ENCODE measurements at places on chromosomes 12 and 14. TPM values are rescaled to one million over a fixed set of nuclear protein-coding genes. Genes with fewer than 3 reads are reported as not detected.
A peak's percentile ranks its signal among the peaks of the same experiment; 100 is the strongest.

- H3K4me1 ChIP-seq, result no peaks in the 10 kb centered on the region
- no peaks in the 10 kb centered on the region for H3K27me3 ChIP-seq
- DNase-seq, result no peak
- H3K4me3 ChIP-seq, result no peak overlapping the region
- H3K27ac ChIP-seq, result no peak overlapping the region
Observed at GRCh38 chr12:78398750-78399149, 465.8 kb upstream of the SYT1 start.

DNA sequence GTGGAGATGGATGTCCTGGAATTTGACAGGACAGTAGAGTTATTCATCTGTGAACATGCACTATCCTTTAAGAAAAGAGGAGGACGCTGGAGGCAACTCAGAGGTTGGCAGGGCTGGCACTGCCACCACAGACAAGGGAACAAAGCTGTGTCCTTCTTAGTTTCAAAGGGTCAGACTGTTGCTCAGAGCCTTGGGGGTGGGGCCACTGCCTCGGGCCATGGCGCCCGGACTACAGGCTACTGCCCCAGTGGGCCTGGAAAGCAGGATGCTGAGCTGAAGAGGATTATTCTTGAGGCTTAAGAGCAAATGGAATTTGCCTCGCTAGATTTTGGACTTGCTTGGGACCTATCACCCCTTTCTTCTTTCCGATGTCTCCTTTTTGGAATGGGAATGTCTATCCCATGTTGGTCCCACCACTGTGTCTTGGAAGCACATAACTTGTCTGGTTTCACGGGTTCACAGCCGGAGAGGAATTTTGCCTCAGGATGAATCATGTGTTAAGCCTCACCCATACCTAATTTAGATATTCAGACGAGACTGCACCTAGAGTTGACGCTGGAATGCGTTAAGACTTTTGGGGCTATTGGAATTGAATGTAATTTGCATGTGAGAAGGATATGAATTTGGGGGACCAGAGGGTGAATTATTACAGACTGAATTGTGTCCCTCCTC lies 114.8 kb upstream of the RFLNA start:
- DNase-seq, result no peak
- no peaks in the 10 kb centered on the region for H3K4me1 ChIP-seq
- H3K36me3 ChIP-seq, result no peaks in the 10 kb centered on the region
- H3K27me3 ChIP-seq, result no peaks in the 10 kb centered on the region

DNA sequence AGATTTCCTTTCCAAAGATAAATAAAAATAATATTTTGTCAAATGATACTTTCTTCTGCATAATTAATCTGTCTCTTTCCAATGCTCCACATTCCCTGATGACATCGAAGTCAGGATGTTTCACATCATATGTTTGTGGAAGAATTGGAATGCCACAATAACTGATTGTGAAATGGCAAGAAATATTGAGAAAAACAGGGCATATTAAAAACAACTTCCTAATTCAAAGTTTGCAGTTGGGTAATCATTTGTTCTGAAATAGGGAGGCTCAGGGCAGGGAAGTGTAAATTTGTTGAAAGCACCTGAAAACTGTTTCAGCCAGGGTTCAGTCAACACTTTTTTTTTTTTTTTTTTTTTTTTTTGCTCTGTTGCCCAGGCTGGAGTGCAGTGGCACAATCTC lies 50.7 kb downstream of the BCAT1 start:
- peaks cover 13% of the 10 kb centered on the region for H3K27me3 ChIP-seq
- H3K4me3 ChIP-seq, result no peak overlapping the region
- DNase-seq, result no peak
- no peak overlapping the region for H3K27ac ChIP-seq

GRCh38 chr14:101233808-101234207 lies 327.5 kb upstream of the DIO3 start:
- H3K27me3 ChIP-seq, result no peaks in the 10 kb centered on the region
- no peak for DNase-seq
- H3K27ac ChIP-seq, result peak overlapping the region; percentile 30

DNA sequence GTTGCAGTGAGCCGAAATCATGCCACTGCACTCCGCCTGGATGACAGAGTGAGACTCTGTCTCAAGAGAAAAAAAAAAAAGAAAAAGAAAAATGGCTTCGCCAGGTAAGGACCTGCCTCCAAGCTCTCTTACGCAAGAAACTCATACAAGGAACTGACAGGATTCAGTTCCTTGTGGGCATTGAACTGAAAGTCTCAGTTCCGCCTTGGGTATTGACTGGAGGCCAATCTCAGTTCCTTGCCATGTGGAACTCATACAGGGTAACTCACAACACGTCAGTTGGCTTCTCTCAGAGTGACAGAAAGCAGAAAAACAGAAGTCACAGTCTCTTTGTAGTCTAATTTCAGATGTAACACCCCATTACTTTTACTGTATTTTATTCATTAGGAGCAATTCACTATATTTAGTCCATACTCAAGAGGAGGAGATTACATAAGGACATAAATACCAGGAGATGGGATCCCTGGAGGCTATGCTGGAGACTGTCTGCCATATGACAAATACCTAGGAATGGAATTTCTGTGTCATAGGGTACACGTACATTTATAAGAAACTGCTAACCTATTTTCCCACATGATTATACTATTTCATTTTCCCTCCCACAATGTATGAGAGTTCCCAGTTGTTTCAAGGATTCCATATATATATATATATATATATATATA lies 11.4 kb upstream of the NOPCHAP1 start:
- no peaks in the 10 kb centered on the region for H3K36me3 ChIP-seq
- no peaks in the 10 kb centered on the region for H3K4me1 ChIP-seq
- DNase-seq, result no peak
- H3K27ac ChIP-seq, result no peak overlapping the region
- no peak overlapping the region for H3K4me3 ChIP-seq
- H3K27me3 ChIP-seq, result no peaks in the 10 kb centered on the region

DNA sequence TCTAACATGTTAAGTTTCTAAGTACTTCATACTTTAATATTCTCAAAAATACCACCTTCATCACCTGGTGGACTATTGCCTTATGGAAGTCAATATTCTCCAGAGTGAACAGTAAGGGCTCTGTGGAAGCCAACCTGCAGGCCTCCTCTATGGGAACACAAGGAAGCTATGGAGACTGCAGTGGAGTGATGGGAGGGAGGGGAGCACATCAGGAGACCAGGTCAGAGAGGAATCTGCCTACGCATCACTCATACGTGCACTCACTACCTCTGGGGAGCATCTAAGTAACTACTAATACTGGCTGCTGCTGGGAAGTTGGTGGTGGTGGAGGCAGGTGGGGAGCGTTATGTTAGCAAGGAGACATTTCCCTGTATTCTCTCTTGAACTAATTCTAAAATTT lies 19.9 kb downstream of the HECTD4 start:
- H3K27me3 ChIP-seq, result no peaks in the 10 kb centered on the region
- no peaks in the 10 kb centered on the region for H3K4me1 ChIP-seq
- H3K27ac ChIP-seq, result no peak overlapping the region
- DNase-seq, result no peak

GRCh38 chr12:13454991-13455777 lies 258.7 kb downstream of the EMP1 start:
- H3K27me3 ChIP-seq, result no peaks in the 10 kb centered on the region
- no peaks in the 10 kb centered on the region for H3K4me1 ChIP-seq
- no peaks in the 10 kb centered on the region for H3K36me3 ChIP-seq
- no peak for DNase-seq
- H3K27ac ChIP-seq, result no peak overlapping the region

DNA sequence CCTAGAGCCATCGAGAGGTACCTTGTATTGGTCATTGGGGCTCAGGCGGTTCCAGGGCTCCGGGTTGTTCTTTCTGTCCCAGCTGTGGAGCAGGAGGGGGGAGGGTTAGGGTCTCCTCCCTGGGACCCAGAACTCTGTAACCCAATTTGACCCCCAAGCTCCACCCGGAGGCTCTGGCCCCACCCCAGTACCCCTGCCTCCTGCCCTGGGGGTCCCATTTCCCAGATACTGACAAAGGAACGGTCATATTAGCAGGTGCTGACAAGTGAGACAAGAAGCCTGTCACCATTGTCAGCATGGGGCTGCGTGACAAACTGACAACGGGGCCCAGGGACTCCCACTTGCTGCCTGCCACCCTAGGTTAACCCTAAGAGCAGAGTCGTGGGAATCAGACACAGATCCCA lies 6.2 kb downstream of the SHMT2 start:
- DNase-seq, result no peak
- no peak overlapping the region for H3K4me3 ChIP-seq
- H3K4me1 ChIP-seq, result peaks cover 56% of the 10 kb centered on the region
- no peak overlapping the region for H3K27ac ChIP-seq
- H3K27me3 ChIP-seq, result peaks cover 58% of the 10 kb centered on the region

- peaks cover 42% of the 10 kb centered on the region for H3K27me3 ChIP-seq
- H3K27ac ChIP-seq, result no peak within 1 kb of the TSS
- H3K36me3 ChIP-seq, result no peaks in the 10 kb centered on the region
Observed at GRCh38 chr12:21940549-21941505, at the start of gene ABCC9. TSS of gene ABCC9 (minus strand) at chr12:21941426. CDS start at chr12:21936674, 4,752 bp downstream.

Gene TMEM132C
- 0.24 TPM for total RNA-seq

Gene SIX4
- total RNA-seq, result 3.5 TPM

GRCh38 chr12:107660235-107660634 lies 25.4 kb upstream of the PWP1 start:
- no peaks in the 10 kb centered on the region for H3K27me3 ChIP-seq
- no peak overlapping the region for H3K27ac ChIP-seq
- H3K36me3 ChIP-seq, result peaks cover 23% of the 10 kb centered on the region
- no peaks in the 10 kb centered on the region for H3K4me1 ChIP-seq

- no peak overlapping the region for H3K27ac ChIP-seq
- DNase-seq, result no peak
- H3K27me3 ChIP-seq, result no peaks in the 10 kb centered on the region
- no peaks in the 10 kb centered on the region for H3K4me1 ChIP-seq
- H3K4me3 ChIP-seq, result no peak overlapping the region
Observed at GRCh38 chr12:77572371-77572770, 258.3 kb upstream of the NAV3 start.

DNA sequence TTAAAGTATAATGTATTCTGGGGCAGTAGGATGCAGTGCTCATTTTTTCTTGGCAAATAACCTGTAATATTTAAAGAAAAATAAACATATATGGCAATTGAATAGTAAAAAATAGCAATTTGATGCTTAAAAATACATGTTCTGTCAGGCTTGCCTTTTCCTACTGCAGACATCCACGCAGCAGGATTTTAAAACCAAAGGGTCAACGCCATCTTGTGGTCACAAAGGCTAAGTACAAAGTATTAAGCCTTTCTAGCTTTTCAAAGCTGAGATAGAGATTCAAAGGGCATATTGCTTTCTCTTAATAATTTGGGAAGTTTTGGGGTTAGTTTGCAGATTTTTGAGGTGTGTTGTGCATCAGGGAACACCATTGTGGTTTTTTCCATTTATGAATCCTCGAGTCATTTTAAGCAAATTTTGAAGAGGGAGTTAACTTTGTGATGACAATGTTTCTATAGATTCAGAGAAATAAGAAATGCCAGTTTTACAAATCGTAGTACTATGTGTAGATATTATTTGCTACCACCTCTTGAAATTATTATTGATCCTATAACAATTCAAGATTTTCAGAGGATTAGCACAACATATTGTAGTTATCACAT lies 4.7 kb upstream of the CCER1 start:
- no peaks in the 10 kb centered on the region for H3K36me3 ChIP-seq
- no peaks in the 10 kb centered on the region for H3K4me1 ChIP-seq
- DNase-seq, result peak; percentile 24
- H3K27ac ChIP-seq, result no peak overlapping the region

Gene IL22
- total RNA-seq, result 0.38 TPM

DNA sequence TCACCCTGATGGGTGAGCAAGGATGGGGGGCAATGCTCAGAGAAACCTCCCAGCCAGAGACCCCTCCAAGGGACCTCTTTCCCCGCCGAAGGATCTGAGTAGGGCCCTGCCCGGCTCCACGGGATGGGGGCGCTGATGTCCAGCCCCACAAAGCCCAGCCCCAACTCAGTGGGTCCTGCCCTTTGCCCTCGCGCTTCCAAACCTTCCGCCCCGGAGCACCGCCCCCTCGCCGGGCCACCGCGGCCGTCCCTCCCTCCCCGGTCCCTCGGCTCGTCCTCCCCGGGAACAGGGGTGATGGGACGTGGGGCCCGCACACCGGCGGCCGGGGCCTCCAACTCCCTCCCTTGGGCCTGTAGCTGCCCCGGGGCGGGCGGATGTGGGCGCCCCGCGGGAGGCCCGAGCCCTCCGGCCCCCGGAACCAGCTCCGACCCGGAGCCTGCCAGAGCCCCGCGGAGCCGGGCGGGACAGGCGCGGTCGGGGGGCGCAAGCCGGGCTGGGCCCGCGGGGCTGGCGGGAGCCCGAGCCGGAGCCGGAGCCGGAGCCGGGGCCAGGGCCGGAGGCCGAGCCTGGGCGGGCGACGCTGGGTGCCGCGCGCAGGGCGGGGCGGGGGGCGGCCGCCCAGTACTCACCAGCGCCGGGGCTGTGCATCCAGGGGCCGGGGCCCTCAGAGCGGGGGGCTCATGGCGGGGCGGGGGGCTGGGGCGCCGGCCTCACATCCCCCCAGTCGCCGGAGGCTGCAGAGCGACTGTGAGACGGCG lies 386 bp downstream of the HDAC7 start:
- peak overlapping the region; percentile 93 for H3K27ac ChIP-seq
- peaks cover 82% of the 10 kb centered on the region for H3K4me1 ChIP-seq
- peak overlapping the region; percentile 74 for H3K4me3 ChIP-seq

DNA sequence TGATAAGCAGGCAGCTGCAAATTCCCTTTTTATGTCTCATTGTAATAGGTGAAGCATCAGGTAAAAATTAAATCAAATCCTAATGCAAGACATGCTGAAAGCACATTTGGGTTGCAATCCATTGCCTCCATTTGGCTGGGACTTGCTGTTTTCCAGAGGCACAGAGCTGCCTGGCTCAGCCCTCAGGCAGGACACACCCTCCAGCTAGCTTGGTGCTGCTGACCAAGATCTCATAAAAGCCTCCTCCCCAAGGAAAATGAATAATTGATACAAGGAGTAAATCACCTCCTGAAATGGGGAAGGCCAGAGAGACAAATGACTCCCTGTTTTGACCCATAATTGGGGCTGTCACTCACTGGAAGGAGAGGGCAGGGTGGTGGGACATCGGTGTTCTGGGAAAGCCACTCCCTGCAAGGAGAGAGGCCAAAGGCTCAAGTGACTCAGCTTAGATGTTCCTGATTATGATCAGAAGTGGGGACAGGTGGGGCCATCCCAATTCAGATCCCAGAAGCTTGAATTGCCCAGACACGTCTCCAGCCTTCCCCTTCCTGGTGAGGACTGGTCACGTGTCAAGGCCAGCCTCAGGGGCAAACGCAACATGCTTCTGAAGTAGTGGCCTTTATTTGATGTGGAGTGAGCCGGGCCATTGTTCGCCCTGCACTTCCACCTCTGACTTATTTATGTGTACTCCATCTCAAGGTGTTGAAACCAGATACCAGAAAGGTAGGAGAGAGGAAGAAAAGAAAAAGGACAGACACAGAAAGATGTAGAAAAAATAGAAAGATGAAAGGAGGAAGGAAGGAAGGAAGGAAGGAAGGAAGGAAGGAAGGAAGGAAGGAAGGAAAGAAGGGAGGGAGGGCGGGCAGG lies 773.7 kb downstream of the BCL11B start:
- no peak for DNase-seq
- no peaks in the 10 kb centered on the region for H3K27me3 ChIP-seq
- no peaks in the 10 kb centered on the region for H3K36me3 ChIP-seq
- no peak overlapping the region for H3K27ac ChIP-seq
- H3K4me3 ChIP-seq, result no peak overlapping the region
- H3K4me1 ChIP-seq, result no peaks in the 10 kb centered on the region

Gene SERPINA9
- 0.05 TPM for total RNA-seq

Gene EMP1
- total RNA-seq, result 8.1 TPM

Measured in thymus (tissue), 14 donors.